Right lobe of liver (tissue), 6 donors: ENCODE measurements at places on chromosomes 13 and 19. TPM values are rescaled to one million over a fixed set of nuclear protein-coding genes. Genes with fewer than 3 reads are reported as not detected.

- no peak overlapping the region for H3K4me3 ChIP-seq
- H3K4me1 ChIP-seq: no peaks in the 10 kb centered on the region
- no peaks in the 10 kb centered on the region for H3K27me3 ChIP-seq
- no peak overlapping the region for H3K27ac ChIP-seq
- no peak for DNase-seq
These were observed 14.8 kb downstream of the AXL start for GRCh38 chr19:41233748-41234240.

DNA sequence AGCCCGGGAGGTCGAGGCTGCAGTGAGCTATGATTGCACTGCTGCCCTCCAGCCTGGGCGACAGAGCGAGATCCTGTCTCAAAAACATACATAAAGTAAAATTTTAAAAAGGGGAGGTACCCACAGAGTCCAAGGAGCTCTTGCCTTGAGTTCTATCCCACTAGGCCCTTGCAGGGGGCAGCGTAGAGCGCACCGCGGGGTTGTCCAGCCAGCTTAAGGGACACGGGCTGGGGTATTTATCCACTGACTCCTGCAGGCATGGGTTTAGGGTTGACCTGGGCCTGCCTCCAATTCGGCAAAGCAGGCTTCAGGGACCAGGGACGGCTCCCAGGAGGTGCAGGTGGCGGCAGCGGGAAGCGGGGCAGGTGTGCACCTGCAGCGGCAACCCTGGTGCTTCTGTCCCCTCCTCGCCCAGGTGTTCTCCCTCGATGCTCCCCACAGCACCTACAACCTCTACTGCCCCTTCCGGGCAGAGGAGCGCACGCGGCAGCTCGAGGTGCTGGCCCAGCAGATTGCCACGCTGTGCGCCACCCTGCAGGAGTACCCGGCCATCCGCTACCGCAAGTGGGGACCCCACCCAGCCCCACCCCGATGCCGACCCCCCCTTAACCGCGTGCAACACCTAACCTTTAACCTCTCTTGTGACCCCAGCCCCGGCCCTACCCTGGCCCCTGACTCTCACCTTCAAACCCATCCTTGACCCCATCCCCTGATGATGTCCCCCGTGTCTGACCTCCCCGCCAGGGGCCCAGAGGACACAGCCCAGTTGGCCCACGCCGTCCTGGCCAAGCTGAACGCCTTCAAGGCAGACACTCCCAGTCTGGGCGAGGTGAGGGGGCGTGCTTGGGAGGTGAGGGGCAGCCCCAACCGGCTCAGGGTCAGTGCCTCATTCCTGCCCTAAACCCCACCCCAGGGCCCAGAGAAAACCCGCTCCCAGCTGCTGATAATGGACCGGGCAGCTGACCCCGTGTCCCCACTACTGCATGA lies 4.7 kb downstream of the STXBP2 start:
- H3K27ac ChIP-seq: no peak overlapping the region
- no peak for DNase-seq
- no peaks in the 10 kb centered on the region for H3K27me3 ChIP-seq
- no peaks in the 10 kb centered on the region for H3K4me1 ChIP-seq

DNA sequence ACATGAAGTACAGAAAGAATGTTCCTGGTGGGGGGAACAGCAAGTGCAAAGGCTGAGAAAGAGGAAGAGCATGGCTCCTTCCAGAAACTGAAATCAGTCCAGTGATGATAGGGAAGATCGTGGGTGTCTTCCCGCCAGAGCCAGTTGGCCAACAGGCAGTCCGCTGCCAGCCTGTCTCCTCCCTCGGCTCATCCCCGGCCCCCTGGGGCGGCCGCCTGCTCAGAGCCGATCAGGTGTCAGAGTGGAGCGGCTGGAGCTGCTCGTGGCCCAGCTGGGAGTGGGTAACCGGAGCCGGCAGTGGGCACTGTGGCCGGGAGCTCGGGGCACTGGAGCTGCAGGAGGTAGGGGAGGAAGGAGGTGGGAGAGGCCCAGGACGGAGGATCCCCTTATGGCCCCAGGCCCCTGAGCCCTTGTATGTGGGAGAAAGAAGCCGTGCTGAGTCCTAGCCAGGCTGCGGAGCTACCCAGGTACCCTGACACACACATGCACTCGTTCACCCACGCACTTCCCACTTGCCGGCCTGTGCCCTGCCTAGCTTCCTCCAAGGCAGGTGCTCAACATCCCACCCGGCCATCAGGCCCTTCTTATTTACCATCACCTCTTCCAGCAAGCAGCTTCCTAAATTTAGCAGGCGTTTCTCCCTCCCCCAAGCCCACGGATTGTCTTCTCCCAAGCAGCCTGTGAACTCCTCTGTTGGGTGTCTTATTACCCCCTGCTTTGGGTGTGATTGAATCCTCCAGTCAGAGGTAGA lies 1.7 kb downstream of the ANKRD24 start:
- DNase-seq: no peak
- peaks cover 9% of the 10 kb centered on the region for H3K4me1 ChIP-seq
- no peaks in the 10 kb centered on the region for H3K36me3 ChIP-seq
- H3K27ac ChIP-seq: no peak overlapping the region

- no peak overlapping the region for H3K27ac ChIP-seq
- H3K27me3 ChIP-seq: no peaks in the 10 kb centered on the region
- H3K4me1 ChIP-seq: no peaks in the 10 kb centered on the region
- no peak for DNase-seq
- H3K36me3 ChIP-seq: peaks cover 34% of the 10 kb centered on the region
- no peak overlapping the region for H3K4me3 ChIP-seq
These were observed 8.5 kb downstream of the ZNF526 start for GRCh38 chr19:42228641-42229040.

GRCh38 chr19:5093297-5093928 lies 124.5 kb downstream of the KDM4B start:
- no peaks in the 10 kb centered on the region for H3K4me1 ChIP-seq
- H3K4me3 ChIP-seq: no peak overlapping the region
- H3K27ac ChIP-seq: no peak overlapping the region
- DNase-seq: no peak
- no peaks in the 10 kb centered on the region for H3K36me3 ChIP-seq

DNA sequence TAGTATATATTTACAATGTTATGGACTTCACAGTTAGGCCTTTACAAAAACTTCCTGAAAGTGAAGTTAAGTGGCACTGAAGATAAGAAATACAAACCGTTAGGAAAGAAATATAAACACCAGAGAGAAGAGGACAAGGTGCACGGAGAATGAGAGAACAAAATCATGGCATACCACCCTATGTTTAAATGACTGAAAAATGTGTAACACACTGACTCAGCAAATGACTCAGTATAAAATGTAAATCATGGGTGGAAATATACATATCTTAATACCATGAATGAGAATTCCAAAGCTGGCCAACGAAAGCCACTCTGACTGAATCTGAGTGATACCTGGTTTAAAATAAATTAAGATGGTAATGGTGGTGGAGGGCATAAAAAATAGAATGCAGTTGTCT lies 260.8 kb downstream of the DNAJC15 start:
- H3K36me3 ChIP-seq: no peaks in the 10 kb centered on the region
- H3K4me3 ChIP-seq: no peak overlapping the region
- no peak overlapping the region for H3K27ac ChIP-seq
- no peak for DNase-seq

GRCh38 chr13:103514188-103514587 lies 448.0 kb upstream of the SLC10A2 start:
- DNase-seq: no peak
- H3K4me1 ChIP-seq: peaks cover 17% of the 10 kb centered on the region
- no peak overlapping the region for H3K4me3 ChIP-seq
- no peaks in the 10 kb centered on the region for H3K36me3 ChIP-seq
- H3K27me3 ChIP-seq: no peaks in the 10 kb centered on the region

GRCh38 chr19:42571116-42571515 lies 23.6 kb downstream of the CEACAM8 start:
- H3K27me3 ChIP-seq: no peaks in the 10 kb centered on the region
- H3K36me3 ChIP-seq: no peaks in the 10 kb centered on the region
- DNase-seq: no peak
- H3K4me1 ChIP-seq: no peaks in the 10 kb centered on the region

The ZNF253 gene
- 5.6 TPM for total RNA-seq

The SLC1A6 gene
- total RNA-seq: not detected

The ZNF749 gene
- 6.0 TPM for total RNA-seq

The FFAR1 gene
- total RNA-seq: not detected

The FARP1 gene
- 86.2 TPM for total RNA-seq

The OSCAR gene
- 0.90 TPM for total RNA-seq

The LYPD4 gene
- total RNA-seq: not detected
